Stimulated activated CD8-positive, alpha-beta memory T cell treated with anti-CD3 and anti-CD28 coated beads, Interleukin-15, amount 100 ng/mL, for 24 hours (primary cell): ENCODE measurements at places on chromosomes 4 and X.

- DNase-seq, result no peak
Observed at GRCh38 chr4:53601251-53601764, 10.0 kb upstream of the LNX1 start.

DNA sequence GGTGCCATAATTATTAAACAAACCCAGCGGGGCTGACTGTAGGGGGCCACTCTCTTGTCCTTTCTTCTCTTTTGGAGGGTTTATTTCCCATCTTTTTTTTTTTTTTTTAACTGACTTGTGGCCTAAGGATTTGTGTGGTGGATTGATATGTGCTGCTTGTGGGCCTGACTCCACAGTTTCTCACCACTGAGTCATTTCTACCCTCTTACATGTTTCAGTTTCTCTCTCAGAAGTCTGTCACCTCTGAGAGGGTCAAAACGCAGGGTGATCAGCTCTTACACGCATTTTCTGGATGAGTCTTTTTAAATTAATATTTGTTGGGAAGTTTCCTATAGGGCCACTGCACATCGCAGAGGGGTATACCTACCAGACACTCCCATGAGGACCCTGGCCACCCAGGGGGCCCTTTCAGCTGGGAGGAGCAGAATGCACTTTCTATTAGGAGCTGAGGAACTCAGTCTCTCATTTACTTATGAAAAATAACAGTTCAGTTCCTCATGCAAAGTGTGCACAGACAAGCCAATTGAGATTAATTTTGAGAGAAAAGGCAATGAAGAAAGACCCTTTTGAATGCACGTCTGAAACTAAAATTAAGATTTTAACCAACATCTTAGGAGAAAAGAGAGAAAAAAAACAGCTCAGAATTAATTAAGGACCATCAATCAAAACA is 407.9 kb downstream of the TECRL start:
- no peak for DNase-seq

DNA sequence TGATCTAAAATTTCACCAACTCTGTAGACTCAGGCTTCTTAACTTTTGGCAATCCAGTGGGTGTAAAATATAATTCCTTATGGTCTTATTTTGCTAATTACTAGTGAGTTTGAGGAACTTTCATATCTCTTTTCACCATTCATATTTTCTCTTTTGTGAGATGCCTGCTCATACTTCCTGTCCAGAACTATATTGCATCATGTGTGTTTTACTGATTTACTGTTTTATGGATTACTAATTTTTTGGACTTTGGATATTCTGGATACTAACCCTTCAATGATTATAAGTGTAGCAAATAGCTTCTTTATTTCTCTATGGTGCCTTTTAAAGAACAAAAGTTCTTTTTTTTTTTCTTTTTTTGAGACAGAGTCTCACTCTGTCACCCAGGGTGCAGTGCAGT is 20.6 kb downstream of the GSX2 start:
- no peak for DNase-seq

DNA sequence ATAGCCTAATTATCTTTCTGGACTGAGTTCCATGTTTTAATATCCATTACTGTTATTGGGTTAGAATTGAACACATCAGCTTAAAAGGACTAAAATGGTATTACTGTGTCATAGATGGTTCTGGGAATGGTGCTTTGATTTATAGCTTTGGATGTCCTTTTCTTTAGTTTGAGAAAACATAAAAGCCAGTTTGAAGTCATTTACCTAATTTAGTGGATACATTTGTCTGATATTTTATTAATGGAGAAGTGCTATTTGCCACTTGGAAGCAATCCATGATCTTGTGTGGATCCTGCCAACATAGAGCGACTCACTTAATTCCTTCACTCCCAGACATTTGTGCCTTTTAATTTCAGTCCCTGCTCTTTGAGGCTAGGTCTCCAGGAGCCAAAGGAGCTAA is 212.4 kb upstream of the PACRGL start:
- no peak for DNase-seq
